Stimulated activated CD8-positive, alpha-beta memory T cell treated with anti-CD3 and anti-CD28 coated beads, Interleukin-7, amount 100 ng/mL, for 1 hour (primary cell): ENCODE measurements at places on chromosomes 1 and 21.

- no peak for DNase-seq
Measured at GRCh38 chr1:69305621-69306020, 262.1 kb upstream of the LRRC7 start.

- DNase-seq, result no peak
Measured at GRCh38 chr1:229972600-229973296, 94.3 kb upstream of the GALNT2 start.

DNA sequence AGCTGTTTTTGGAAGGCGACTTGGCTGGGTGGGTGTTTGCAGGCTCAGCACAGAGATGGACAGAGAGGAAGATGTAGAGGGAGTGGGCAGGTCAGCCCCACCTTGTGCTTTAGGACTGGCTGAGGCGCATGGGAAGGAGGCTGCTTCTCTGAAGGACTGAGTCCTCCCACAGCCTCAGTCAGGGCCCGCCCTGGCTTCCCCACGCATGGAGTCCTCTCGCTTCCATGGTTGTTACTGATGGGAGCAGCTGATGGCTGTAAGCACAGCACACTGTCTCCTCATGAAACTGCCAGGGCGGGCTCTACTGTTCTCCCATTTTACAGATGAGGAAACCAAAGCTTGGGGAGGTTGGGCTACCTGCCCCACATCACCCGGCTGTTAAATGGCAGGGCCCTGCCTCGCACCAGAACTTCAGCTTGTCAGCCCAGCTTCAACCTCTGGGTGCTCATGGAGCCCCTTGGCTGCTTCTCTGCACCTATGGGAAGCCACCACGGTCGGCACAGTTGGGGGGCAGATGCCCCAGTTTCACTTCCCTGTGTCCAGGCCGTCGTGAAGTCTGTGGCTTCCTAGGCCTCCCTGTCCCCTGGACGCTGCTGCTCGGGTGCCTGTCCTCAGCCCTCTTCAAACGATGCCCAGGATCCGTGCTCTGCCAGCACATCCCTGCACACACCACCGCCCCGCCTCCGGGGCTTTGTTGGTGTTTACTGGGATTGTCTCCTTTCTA is 2.4 kb downstream of the TMEM201 start:
- no peak for DNase-seq

- no peak for DNase-seq
Measured at GRCh38 chr1:47412437-47412836, 3.6 kb upstream of the FOXE3 start.

GRCh38 chr21:41425588-41425953 is 468 bp upstream of the MX1 start:
- no peak for DNase-seq

GRCh38 chr1:150389650-150390049 is 25.7 kb downstream of the RPRD2 start:
- DNase-seq, result no peak

DNA sequence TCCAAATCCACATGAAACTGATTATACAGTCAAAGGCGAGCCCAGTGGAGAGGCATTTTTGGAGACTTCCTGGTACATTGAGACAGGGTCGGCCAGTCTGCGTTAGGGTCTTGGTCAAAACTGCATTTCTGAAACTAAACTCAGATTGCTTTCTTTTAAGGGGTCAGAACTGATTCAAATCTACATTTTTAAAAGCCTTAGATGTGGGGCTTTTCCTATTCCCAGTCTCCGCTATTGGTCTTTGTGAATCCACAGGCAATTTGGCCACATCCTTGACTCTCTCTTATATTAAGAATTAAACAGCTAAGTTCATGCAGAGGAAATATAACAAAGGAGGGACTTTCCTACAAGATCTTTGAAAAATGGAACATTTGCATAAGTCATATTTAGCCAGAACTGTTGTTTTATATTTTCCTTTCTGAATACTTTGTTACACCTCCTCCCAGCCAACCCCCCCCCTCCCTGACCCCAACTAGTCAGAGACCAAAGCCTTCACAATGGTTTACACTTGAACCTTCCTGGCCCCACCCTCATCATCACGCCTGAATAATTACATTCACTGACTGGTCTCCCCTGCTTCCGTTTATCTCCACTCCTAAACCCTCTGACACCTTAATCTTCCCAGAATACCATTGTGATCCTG is 30.9 kb downstream of the SELL start:
- no peak for DNase-seq

DNA sequence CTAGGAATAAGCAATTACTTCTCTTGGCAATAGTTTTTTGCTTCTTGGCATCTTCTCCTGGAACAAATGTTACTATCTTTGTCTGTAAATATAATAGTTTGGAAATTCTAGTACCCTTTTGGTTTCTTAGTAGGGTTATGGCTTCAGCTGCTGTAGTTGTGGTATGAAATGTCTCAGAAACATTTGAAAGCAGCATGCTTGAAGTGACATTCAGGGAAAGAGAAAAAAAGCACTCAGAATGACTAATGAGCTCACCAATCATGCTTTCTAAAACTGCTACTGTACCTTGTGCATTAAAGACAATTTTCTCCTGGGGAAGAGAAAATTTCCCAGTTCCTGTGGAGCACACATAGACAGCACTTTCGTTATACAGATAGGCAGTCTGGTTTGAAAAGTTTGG is 21.0 kb downstream of the NUP133 start:
- DNase-seq, result no peak

GRCh38 chr1:24619376-24619775 is 23.7 kb upstream of the SRRM1 start:
- no peak for DNase-seq
